ENCODE measurements at places on chromosomes 6 and 20.

- DNase-seq: no peak
Measured at GRCh38 chr6:23736577-23736976, 389.4 kb upstream of the NRSN1 start.

- no peak for DNase-seq
Measured at GRCh38 chr6:92433911-92434310, 985.4 kb downstream of the EPHA7 start.

DNA sequence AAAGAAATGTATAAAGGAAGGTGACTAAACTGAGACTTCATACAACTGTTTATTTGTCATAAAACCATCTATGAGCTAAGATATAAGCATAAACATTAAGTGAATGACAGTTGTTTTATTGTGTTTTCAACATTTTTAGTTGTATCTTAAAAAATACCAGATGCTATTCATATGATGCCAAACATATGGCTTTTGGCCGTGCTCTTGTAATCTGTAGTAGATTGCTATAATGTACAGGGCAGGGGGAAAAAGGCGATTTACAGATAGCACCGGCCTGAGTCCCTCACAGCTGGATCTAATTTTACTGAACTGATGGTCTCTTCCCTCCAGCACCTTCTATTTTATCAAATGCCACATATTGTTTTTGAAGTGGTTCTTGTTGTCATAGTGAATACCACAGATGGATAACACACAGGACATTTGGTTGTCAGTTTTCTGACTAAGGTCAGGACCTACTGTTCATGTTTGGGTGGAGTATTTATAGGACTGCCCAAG is 48.2 kb downstream of the CENPW start:
- no peak for DNase-seq

DNA sequence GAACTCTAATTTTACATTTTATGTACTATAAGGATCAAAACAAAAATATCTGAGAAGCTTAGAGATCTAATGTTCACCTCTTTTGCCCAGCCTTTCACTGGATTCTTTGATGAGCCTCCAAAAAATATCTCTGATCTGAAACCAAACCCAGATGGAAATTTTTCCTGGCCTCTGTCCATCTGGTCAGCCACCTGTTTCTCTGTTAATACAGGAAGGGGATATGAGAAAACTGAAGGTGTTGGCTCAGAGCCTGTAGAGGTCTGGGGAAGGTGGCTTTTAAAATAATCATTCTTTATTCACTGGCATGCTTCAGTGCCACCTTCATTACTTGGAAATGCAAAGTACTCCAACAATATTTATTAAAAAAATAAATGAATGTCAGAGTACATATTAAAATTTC is 8.5 kb upstream of the MCM3 start:
- DNase-seq: no peak

- DNase-seq: no peak
Measured at GRCh38 chr6:132780770-132781371, 17.6 kb downstream of the SLC18B1 start.

GRCh38 chr6:30510419-30511168 is 21.3 kb downstream of the HLA-E start:
- DNase-seq: peak; percentile 2

DNA sequence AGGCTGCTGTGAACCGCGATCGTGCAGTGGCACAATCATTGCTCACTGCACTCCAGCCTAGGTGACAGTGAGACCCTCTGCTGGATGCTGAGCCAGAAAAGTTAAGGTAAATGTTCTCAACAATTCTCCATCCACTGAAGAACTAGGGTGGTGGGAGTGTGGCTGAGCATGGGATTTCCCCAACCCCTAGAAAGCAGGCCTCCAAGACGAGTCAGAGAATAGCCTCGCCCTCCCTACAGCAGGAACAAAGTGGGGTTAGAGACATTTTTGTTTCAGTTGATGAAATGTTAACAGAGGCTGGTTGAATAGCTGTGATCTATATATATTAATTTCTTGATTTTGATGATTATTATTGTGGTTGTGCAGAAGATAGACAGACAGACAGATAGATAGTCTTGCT is 6.1 kb upstream of the ALDH8A1 start:
- no peak for DNase-seq

GRCh38 chr20:54067606-54068174 is 2.7 kb downstream of the BCAS1 start:
- DNase-seq: no peak

DNA sequence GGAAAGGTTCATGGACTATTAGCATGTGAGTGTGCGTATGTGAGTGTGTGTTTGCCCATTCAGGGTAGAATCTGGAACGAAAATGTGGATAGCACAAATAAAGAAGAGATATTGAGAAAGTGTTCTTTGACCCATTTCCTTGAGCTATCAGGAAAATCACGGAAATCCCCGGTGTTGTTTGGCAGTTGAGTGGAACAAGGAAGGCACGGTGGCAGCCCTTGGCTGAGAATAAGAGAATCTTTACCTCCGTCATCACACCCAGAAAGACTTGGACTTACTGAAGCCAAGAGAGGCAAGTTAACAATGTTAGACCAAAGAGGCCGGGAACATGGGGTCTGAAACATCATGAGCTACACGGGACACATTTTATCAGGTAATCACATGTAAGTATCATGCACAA is 588.9 kb upstream of the BTBD3 start:
- no peak for DNase-seq

DNA sequence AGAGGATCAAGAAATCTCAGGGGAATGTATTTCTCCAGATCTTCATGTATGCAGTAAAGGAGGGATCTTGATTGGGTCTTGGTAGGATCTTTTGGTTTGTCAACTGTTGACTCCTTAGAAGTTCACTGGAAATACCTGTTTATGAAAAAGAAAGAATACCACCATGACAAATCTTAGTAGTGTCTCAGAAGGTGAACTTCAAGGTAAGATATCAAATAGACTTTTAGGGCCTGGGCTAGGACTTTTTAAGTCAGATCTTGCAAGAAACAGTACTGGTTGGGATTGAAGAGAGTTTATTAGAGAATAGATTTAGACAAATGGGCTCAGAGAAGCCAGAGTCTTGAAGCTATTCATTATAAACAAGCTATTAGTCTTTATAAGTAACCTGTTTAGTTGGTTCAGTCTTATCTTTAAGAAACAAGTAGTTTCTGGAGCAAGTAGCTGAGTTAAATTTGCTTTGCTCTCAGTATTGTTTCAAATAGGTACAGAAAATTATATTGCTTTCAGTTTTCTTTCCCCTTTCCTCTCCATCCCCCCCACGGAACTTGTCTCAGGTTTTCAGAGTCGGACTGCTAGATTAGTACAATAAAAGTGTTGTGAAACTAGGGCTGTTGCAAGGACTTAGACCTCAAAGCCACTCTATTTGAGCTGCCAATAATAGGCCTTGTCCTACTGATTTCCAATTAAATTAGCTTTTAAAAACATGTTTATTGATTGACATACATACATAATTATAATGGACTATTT is 529.1 kb upstream of the CITED2 start:
- DNase-seq: no peak

- DNase-seq: no peak
Measured at GRCh38 chr6:25601800-25602673, 50.0 kb upstream of the SCGN start.

- no peak for DNase-seq
Measured at GRCh38 chr6:28563430-28564095, 37.9 kb downstream of the GPX5 start.

- no peak for DNase-seq
Measured at GRCh38 chr6:75590370-75590769, 11.3 kb upstream of the SENP6 start.

GRCh38 chr6:136181861-136182260 is 68.2 kb downstream of the MTFR2 start:
- DNase-seq: no peak

GRCh38 chr6:42179261-42179944 is 6.2 kb downstream of the GUCA1A start:
- DNase-seq: no peak

Measured in activated CD4-positive, alpha-beta T cell treated with anti-CD3 and anti-CD28 coated beads, Interleukin-2, amount 50 U/mL, for 48 hours (primary cell).